ENCODE measurements at places on chromosomes 7 and 10.

- DNase-seq: peak; percentile 25
Measured at GRCh38 chr7:142391191-142391992, 133.5 kb upstream of the PRSS58 start.

GRCh38 chr10:53076948-53077347 lies 304.4 kb upstream of the MBL2 start:
- no peak for DNase-seq

GRCh38 chr7:13984061-13984460 lies 5.4 kb downstream of the ETV1 start:
- DNase-seq: no peak

- DNase-seq: peak; percentile 51
Measured at GRCh38 chr10:15719899-15720634, at the start of gene ITGA8. TSS of gene ITGA8 (minus strand) at chr10:15719922. CDS start at chr10:15719771, 151 bp downstream.

- DNase-seq: no peak
Measured at GRCh38 chr7:81361769-81362312, 408.0 kb downstream of the HGF start.

- peak; percentile 81 for DNase-seq
Measured at GRCh38 chr10:101693978-101694673, 844 bp downstream of the FBXW4 start.

GRCh38 chr10:42830237-42830636 lies 47.6 kb downstream of the BMS1 start:
- DNase-seq: no peak

DNA sequence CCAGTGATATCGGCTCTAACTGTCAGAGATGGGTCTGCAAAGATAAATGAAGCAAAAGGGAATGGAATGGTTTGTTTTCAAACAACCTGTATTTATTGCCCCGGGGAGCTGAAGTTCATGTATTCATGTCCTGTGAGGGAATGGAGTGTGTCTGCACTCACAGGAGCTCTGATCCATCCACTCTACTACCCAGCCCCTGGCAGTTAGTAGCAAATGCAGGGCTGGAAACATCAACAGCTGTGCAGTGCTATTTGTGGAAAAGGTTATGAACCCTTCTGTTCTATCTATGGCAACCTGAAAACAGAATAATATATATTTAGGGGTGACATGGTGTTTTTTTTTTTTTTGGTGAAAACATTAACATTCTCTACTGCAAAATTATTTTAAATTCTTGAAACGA lies 9.8 kb downstream of the AGR2 start:
- DNase-seq: no peak

DNA sequence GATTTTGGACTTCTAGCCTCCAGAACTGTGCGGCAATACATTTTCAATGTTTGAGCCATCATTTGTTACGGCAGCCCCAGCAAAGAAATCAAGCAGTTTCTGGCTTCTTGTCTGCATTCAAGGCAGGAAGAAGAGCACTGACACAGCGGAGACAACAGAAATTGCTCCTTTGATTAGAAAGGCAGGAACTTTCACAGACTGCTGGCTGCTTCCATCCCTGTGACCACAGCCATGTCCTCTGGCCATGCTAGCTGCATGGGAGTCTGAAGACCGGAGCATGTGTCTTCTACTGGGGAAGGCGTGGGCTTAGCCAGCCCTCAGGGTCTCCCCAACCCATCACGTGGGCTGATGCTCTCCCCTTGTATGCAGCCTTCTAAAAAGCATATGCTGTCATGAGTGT lies 19.1 kb downstream of the C10orf71 start:
- DNase-seq: no peak

DNA sequence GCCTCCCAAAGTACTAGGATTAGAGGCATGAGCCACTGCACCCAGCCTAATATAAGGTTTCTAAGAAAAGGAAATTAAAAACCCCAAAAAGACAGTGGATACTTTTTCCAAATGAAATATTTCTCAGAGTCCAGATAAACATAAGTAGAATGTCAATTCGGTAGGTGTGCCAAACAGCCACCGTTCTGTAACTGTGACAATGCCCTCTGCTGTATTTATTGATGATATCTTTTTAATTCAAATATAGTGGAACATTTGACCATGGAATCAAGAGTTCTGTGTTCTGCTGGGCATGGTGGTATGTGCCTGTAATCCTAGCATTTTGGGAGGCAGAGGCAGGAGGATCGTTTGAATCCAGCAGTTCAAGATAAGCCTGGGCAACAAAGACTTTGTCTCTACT lies 28.8 kb upstream of the ZRANB1 start:
- no peak for DNase-seq

- DNase-seq: no peak
Measured at GRCh38 chr10:89342206-89342958, 14.6 kb downstream of the IFIT3 start.

DNA sequence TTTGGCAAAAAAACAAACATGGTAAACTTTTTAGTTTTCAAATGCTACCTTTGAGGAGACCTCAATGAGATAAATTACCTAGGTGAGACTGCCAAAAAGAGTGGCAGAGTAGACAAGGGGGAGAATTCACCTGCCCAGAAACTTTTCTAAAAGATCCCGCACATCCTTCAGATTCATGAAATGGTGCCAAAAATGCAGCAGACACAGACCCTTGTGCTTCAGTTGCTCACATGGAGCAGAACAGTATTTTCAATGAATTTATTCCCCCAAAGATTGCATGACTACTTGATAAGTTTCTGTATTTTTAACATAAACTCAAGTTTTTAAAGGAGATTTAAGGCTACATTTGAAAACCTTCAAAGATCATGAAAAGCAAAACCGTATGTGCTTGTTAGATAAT lies 270.0 kb downstream of the TRIL start:
- no peak for DNase-seq

- DNase-seq: no peak
Measured at GRCh38 chr10:133160826-133161471, 930 bp downstream of the KNDC1 start.

- DNase-seq: no peak
Measured at GRCh38 chr7:45978010-45978681, 57.1 kb upstream of the IGFBP3 start.

DNA sequence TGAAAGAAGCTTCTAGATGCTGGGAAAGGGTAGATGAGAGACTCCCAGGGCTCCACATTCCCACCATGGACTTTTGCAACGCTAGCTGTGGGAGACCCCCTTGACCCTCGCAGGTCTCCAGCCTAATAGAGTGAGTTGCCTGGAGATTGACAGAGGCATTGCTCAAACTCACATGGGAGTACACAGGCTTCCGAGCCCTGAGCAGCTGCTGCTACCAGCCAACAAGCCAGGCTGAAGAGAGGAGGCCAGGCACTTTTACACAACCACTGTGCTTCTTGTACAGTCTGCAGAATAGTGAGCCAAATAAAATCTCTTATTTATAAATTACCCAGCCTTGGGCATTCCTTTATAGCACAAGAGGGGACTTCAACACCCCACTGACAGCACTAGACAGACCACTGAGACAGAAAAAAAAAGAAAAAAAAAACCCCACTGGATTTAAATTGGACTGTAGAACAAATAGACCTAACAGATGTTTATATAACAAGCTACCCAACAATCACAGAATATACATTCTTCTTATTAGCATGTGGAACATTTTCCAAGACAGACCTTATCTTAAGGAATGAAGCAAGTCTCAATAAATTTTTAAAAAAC lies 146.2 kb downstream of the ZFAND4 start:
- no peak for DNase-seq

- no peak for DNase-seq
Measured at GRCh38 chr7:119900996-119901672, 371.8 kb upstream of the KCND2 start.

GRCh38 chr7:40865441-40866233 lies 730.8 kb downstream of the SUGCT start:
- DNase-seq: no peak

DNA sequence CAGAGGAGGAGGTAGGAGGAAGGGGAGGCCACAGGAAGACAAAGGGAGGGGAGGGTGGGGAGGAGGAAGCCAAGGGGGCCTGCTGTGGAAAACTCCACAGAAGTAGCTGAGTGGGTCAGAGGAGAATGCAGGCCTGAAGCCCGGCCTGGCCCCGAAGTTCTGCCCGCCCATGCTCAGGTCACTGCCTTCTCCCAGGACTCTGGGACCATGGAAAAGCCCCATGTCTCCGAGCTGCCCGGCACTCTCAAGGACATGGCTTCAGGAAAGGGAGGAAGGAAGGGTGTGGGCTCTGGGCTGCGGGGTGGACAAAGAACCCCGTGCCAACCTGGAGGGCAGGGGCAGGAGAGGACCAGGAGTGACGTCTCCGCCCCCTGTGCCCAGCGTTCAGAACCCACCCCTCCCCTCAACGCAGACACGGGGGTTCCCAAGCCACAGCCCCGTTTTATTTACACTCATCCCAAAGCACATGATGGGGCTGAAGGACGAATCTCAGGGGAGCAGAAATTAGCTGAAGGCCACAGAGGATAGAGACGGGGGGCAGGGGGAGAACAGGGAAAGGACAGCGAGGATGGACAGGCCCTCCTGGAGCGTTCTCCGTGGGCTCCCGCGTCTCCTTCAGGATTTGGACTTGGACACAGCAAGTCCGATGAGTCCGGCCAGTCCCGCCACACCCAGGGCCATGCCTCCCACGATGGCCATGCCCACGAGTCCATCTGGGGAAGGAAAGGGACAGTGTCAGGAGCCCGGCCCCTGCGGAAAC lies 1.8 kb upstream of the CLDN15 start:
- no peak for DNase-seq

DNA sequence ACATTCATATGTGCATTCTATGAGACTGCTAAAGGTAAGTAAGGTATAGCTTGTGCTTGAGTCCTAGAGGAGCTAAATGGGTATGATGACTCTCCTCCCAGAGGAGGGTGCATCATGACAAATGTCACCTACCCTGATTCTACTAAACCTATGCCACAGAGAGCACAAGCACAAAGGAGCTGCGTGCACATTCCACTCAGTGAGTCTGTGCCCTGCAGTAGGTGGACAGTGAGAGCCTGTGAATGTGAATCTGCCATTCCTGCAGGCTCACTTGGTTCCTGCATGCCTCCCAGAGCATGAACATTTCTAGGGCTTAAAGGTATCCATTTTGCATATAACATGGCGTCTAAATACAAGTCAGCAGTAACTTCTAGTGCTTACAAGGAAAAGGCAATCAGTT lies 46.8 kb downstream of the PRKAR2B start:
- DNase-seq: no peak

GRCh38 chr7:17552952-17553351 lies 254.5 kb downstream of the AHR start:
- no peak for DNase-seq

DNA sequence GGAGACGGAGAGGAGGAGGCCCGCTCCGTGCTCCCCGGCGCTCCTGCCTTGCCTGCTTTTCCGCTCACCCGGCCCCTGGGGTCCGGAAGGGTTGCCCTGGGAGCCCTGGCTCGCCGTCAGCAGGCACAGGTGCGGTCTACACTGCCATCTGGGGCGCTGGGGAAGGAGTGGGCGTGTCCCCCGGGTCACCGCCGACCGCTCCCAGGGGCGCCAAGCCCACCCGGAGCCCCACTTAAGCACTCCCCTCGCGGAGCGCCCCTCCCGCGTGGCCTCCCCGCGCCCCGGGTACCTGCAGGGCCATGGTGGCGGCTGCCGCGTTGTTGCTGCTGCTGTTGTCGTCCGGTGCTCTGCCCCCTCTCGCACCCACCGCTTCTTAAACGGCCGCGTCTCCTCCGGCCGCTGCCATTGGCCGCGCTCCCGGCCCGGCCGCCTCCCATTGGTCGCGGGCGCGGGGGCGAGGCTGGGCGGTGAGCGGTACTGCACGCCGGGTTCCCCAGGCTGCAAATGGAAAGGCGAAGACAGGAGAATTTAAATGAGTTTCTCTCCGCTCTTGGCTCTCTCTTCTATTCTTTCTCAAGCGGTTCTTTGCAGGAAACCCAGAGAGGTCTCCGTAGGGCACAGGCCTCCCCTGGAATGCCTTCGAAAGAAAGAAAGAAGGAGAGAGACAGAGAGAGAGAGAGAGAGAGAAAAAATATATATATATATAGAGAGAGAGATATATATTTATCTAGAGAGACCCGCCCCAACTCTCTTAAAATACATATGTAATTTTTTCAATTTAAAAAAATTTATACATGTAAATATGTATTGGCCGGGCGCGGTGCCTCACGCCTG lies at the start of gene ACBD7:
ACBD7 (minus strand) TSS at position 349 of the 834 bp plus-strand sequence; CDS start at position 301, 48 bp downstream.
- DNase-seq: peak; percentile 93

- no peak for DNase-seq
Measured at GRCh38 chr7:155832581-155832981, 20.3 kb upstream of the SHH start.

- no peak for DNase-seq
Measured at GRCh38 chr10:31708474-31708873, 220.2 kb downstream of the ARHGAP12 start.

DNA sequence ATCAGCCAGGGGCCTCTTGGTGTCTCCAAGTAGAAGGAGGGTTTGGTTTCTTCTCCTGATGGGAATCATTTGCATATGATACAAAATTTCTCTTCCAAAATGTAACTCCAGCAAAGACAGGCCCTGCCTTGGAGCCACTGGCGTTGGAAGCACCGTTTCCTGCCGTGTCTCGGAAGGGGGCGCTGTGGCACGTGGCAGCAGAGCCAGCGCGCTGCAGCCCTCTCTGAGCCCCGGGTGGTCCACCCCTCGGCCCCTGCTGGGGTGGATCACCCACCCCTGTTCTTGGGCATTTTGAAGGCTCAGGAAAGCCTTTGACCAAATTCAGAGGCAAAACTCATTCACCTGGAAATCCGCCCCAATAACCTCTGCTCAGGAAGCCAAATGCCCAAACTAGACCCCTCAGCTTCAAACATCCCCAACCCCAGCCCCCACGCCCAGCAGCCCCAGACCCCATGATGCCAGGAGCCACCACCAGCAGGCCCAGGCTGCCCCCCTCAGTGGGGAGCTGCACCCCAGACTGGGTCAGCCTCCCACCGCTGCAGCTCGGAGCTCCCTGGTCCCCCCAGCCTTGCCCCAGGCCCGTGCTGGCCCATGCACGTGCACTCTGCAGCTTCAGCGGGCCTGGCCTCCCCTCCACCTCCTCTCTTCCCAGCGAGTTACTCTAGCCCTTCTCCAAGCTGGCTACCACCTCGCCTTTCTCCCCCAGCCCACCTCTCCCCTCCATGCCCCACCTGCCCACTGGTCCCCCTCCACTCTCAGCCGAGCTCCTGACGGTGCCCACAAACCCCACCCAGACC lies 29.5 kb upstream of the ELFN1 start:
- no peak for DNase-seq

- DNase-seq: no peak
Measured at GRCh38 chr7:158194365-158194900, 393.2 kb downstream of the PTPRN2 start.

DNA sequence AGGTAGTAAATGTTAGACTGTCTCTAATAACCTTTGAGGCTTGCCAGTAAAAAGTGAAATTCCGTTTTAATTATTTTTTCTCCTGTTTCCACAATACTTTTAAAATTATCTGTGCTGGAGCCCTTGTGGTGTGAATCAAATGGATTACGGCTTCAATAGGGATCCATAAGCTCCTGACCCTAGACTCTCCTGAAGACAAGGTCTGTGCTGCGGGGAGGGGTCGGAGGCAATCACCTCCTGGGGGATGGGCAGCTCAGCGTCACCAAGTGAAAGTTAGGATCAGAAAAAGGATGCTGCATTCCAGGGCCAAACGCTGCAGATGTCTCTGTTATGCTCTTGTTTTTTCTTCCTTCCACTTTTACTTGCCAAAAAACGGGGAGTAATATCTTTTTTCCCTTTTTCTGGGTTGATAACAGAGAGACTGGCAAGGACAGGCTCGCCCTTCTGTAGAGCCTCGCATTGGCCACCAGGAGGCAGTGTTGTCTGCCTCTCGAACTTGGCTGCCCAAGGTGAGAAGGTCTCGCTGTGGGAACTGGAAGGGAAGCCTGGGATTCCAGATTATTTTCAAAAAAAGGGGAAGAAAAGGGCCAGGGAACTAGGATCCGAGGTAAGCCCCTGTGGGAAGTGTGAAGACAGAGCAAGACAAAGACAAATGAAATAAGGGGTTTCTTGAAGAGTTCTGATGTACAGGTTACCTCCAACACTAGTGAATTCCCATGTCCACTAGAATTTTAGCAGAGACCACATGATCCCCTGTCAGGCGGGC lies 621.9 kb downstream of the ACTR3B start:
- peak; percentile 40 for DNase-seq
